ENCODE measurements at places on chromosomes 12 and 14.

DNA sequence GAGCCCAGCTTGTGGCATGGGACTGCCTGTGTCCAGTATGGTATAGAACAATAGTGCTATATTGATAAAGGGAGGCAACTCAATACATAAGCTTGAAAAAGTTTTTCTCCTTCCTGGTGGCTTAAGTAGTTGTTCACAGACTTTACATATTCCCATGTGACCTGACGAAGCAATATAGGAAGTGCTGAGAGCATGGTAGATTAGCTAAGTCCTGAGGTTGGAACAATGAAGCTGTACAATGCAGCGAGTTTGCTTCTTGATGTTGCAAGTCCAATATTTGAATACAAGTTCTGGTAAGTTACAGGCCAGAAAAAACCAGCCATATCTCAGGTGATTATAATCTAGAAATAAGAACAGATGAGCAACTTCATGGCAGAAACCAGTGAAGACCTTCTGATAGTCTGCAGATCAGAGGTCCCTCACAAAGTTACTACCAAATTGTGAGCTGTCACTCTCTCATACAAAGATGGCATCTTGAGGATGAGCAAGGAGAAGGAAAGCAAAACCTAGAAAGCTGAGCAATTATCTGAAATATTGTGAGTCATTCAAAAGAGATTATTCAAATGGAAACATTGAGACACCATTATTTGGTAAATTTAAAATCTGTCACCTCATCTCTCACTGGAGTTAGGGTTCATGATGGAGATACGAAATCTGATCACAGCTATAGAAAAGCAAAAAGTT is 72.9 kb upstream of the BTG1 start:
- DNase-seq = no peak

DNA sequence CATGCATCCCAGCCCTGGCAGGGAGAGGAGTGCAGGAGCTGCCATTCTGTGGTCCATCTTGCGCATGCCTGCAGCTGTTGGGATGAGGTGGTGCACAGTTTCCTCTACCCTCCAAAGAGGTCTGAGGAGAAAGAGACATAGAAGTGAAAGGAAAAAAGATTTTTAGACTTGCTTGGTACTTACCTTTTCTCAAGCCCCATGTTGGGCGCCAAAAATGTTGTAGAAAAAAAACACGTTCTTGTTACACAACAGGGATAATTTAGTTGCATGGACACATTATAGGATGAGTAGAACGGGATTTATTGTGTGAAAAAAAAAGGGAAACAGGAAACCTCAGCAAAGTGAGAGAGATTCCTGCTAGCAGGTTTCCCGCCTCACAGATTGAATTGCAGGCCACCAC is 244.4 kb upstream of the GARIN2 start:
- DNase-seq = no peak

- DNase-seq = no peak
Observed at GRCh38 chr14:24481622-24482324, 26.3 kb downstream of the CMA1 start.

- no peak for DNase-seq
Observed at GRCh38 chr12:28936711-28937110, 212.4 kb upstream of the FAR2 start.

GRCh38 chr12:12717586-12718380 is 615 bp downstream of the CDKN1B start:
- no peak for DNase-seq

- DNase-seq = no peak
Observed at GRCh38 chr12:56867216-56867615, 67.0 kb downstream of the SDR9C7 start.

- DNase-seq = peak; percentile 71
Observed at GRCh38 chr12:6869049-6870021, 2.0 kb downstream of the TPI1 start.

GRCh38 chr12:13891902-13892301 is 89.5 kb downstream of the GRIN2B start:
- DNase-seq = no peak

- no peak for DNase-seq
Observed at GRCh38 chr12:49959685-49960473, 1.8 kb upstream of the AQP5 start.

DNA sequence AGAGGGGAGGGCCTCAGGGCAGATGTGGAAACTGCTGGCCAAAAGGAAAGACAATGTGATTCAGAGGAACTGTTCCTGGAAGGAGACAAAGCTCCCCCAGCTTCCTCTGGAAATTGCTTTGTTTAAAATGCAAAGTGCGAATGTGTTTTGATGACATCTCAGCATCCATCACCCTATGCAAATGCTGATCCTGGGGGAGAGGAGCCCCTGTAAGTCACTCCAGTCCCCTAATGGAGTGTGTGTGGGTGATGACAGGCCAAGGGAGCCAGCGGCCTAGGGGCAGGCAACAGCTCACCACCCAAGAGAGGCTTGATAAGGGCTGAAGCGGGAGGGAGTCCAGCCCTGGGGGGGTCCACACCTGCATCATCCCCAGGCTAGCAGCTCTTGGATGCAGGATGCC is 134.2 kb downstream of the ESRRB start:
- DNase-seq = no peak

GRCh38 chr12:99334285-99335056 is 313.1 kb upstream of the GARIN6 start:
- DNase-seq = no peak

DNA sequence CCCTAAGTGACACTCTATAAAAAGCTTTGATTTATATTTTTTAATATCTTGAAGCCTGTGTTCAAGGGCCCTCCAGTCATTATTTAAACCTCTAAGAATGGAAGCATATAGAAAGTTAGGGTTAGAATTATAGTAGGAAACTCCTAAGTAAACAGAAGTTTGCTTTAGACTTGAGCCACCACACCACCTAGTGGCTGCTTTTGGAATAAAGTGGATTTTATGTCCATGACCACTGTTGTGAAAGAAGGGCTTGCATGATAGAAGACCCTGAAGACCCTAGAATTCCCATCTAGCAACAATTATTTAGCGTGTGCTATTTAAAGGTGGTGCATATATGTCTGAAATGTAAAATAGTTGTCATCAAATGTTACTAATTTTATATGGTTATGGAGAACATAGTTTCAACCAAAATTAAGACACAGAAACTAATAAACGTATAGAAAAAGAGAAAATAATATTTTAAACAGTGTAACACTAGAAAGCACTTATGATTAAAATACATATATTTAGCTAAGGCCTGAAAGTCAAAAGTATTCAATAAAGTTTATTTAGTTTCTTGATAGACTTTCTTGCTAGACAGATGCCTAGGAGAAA is 21.3 kb downstream of the LRRIQ1 start:
- DNase-seq = no peak

- no peak for DNase-seq
Observed at GRCh38 chr14:22606380-22606779, 8.3 kb downstream of the ABHD4 start.

DNA sequence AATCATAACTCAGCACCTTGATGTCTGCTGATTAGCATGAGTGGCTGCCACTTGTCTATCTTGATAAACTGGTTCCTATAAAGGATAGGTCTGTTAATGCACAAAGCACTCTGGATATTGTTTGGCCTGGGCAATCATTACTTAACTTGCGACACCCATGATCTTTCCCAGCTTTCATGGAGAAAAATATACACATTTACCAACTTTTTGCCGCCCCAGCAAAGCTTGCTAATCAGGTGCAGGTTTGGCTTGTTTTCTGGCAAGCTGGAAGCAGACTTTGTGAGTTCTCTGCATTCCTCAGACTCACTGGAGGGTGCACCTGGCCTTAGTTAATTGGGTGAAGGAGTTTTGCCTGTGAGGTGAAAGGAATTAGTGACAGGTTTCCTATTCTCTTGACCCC is 1126.4 kb upstream of the FLRT2 start:
- no peak for DNase-seq

GRCh38 chr12:62438098-62438692 is 28.4 kb upstream of the MON2 start:
- no peak for DNase-seq

- no peak for DNase-seq
Observed at GRCh38 chr12:43310596-43310995, 241.4 kb downstream of the ADAMTS20 start.

- no peak for DNase-seq
Observed at GRCh38 chr12:131190965-131191364, 237.3 kb downstream of the ADGRD1 start.

GRCh38 chr14:53622447-53622846 is 334.2 kb downstream of the BMP4 start:
- no peak for DNase-seq

- no peak for DNase-seq
Observed at GRCh38 chr12:68497702-68498101, 113.0 kb upstream of the RAP1B start.

GRCh38 chr12:29051221-29051620 is 97.9 kb upstream of the FAR2 start:
- no peak for DNase-seq
